CD4-positive, CD25-positive, alpha-beta regulatory T cell (primary cell): ENCODE measurements at places on chromosomes 12 and 14.

- no peak for DNase-seq
These were observed 35.9 kb downstream of the ACADS start for GRCh38 chr12:120761519-120761934.

DNA sequence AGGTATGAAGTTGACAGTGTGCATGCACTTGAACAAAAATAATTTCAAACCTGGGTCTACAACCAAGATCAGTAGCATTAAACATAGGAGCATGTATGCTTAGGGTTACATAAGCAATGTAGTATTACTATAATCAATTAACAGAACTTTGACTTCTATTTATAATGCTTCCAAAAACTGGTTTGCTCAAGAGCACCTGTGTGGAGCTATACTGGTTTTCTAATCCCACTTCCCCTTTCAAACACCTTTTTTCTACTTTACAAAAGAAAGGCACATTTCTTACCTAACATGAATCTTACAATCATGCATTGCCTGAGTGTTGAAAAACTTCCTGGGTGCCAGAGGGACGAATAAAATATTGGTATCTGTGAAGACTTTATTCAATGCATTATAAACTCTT, 72.7 kb downstream of the EFCAB11 start:
- DNase-seq = no peak

GRCh38 chr12:124167141-124167540, 127.8 kb upstream of the RFLNA start:
- DNase-seq = no peak

DNA sequence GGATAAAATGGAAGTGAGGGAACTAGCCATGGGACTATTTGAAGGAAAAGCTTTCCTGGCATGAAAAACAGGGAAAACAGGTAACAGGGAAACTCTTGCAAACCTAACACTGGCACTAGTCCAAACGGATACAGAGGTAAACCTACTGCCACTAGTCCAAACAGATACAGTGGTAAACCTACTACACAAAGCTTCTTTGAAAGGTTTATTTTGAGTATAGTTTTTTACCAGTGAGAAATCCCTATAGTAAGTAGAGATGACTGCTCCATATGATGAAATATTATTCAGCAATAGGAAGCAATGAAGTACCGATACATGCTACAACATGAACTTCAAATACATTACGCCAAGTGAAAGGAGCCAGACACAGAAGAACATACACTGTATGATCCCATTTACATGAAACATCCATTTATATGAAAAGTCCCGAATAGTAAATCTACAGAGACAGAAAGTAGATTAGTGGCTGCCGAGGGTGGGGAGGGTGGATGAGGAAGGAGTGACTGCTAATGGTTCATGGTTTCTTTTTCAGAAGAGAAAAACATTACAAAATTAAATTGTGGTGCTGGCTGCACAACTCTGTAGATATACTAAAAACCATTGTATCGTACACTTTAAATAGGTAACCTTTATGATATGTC, 25.5 kb downstream of the SPTLC2 start:
- no peak for DNase-seq

- DNase-seq = no peak
These were observed 166.2 kb downstream of the ADGRD1 start for GRCh38 chr12:131119936-131120335.

DNA sequence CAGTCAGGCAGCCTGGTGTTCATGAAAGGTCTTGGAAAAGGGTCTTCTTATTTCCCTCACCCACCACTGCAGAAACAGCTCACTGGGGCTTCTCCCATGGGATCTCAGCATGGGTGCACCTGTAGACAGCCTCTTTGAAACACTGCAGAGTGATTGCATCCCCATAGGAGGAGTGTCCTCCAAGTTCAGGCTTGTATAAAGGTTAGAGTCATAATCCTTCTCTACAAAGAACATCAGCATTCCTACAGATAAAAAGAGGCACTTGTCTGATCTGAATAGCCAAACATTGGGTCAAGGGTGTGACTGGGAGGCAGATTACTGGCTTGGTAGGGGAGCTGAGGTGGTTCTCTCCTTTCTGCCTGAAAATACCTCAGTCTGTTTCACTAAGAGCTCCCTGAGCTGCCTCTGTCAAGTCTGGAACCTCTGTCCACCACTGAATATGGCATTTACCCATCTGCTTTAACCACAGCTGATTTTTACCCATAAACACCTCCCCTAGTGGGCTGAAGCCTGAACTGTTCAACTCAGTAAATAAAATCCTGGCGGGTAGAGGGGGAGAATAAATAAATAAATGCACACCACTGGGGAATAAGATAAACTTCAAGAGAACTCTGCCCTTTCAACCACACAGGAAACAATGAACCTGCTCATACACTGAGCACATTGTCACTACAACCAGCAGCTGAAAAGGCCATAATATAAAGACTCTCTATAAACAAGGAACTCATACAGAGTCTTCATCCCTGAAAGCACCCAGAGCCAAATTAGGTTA, 120.7 kb upstream of the SCAF11 start:
- DNase-seq = no peak

DNA sequence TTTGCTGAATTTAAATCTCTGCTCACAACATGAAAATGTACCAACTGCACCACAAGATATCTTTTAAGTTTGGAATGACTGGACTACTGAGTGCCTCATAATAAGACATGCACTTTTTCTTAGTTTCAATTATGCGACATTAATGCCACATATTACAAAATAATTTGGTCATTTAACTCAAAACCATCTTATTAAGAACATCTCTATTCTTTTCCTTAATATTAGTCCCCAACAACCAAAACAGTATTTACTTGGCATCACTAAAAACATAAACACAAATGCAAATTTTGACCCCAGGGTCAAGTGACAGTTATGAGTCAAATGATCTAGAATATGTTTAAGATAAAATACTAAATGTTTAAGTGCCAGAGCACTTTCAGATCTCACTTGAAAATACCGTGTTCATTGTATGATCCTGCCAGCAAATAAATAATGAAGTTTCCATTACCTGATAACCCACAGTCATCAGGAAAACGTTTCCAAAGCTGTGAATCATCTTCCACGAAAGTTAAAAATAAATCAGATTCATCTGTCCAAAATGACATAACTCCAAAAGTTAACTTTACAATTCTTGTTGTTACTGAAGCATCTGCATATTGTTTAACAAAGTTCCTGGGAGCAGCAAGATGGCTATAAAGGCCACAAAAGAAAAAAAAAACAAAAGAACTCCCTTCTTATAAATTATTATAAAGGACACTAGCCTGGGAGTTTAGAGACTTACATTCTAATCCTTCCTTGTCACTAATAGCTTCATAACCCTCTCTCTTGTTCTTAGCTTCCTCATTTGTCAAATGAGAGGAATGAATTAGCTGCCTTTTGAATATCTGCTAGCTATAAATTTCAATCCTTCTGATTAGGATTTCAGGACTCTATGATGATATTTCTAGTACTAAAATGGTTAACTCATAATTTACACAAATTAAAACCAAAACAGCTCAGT, 30.5 kb upstream of the AP4S1 start:
- DNase-seq = no peak

DNA sequence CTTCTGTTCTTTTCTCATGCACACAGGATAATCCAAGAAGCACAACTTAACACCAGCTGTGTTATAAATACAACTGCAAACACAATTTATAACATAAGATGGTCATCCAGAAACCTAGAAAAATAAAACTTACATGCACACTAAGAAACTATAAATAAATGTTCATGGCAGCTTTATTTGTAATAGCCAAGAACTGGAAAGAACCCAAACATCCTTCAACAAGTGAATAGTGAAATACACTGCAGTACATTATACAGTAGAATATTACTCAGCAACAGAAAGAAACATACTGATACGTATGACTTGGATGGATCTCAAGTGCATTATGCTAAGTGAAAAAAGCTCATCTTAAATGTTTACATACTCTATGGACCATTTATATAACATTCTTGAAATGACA, 132.7 kb downstream of the SPTSSA start:
- DNase-seq = no peak

DNA sequence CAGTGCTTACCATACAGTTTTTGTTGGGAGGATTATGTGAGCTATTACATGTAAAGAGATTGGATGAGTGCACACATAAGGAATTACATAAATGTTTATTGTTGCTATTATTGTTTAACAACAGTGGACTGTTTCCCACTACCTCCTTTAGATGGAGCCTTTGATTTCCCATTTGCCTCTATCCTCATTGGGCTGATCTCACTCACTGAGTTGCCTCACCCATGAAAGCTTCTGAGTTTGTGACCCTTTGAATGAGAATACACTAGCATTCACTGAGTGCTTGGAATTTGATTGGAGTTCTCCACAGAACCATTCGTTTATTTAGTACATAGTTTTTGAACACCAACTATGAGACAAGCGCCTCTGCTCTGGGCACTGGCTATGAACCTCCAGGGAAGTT, 121.0 kb downstream of the HELB start:
- DNase-seq = no peak

DNA sequence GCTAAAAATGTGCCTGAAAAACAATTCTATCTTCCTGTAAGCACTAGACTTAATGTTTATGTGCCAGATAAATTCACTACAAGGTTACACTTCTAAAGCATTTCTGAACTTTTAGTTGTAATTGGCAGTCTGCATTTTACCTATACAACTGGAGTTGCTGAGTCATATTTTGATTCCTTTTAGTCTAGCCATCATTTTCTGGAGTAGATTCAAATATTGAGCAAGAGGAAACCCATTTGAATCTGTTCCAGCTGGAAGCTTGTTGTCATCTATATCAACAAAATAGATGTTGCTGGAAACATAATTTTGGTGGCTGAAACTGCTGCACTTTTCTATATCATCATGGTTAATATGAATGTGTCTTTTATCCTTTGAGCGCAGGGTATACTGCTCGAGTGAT, 122.2 kb upstream of the CCDC175 start:
- no peak for DNase-seq

GRCh38 chr14:98144964-98145363, 1127.0 kb downstream of the BCL11B start:
- no peak for DNase-seq

- DNase-seq = no peak
These were observed 45.7 kb upstream of the ITPR2 start for GRCh38 chr12:26878661-26879119.

GRCh38 chr12:92234533-92234932, 88.9 kb upstream of the BTG1 start:
- no peak for DNase-seq

DNA sequence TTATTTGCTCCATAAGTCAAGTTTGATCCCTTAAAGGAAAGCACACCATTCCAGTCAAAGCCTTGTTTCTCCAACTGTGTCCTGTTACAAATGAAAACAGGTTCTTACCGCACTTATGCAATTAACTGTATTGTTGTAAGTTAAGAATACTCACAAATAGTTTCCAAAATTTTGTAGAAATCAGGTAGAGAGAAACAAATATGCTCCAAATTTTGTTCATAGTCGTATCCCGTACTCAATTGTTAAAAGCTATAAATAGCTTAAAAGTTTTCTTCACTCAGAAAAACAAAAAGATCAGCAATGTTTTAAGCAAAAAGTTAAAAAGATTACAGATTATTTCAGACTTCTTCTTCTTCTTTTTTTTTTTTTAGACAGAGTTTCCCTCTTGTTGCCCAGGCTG, 4.0 kb upstream of the AACS start:
- no peak for DNase-seq

- DNase-seq = no peak
These were observed 38.3 kb downstream of the SLC6A15 start for GRCh38 chr12:84874125-84874824.

GRCh38 chr14:74908861-74909341, 14.2 kb downstream of the RPS6KL1 start:
- no peak for DNase-seq

DNA sequence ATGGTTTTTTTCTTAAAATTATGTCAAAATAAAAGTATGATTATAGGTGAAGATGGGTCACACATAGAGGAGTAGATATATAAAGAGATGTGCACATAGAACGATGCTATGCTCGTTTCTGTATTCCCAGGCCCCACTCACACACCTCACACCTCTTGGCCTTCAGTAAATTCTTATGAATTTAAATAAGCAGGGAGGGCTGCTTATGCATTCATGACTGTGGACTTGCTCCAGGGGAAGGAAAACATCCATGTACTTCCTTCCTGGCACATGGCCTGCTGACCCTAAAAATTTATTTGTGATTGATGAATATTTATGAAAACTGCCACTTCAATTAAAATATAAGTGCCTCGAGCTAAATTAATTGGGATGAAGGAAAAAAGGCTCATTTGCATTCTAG, 1306.7 kb upstream of the TMEM132C start:
- no peak for DNase-seq

DNA sequence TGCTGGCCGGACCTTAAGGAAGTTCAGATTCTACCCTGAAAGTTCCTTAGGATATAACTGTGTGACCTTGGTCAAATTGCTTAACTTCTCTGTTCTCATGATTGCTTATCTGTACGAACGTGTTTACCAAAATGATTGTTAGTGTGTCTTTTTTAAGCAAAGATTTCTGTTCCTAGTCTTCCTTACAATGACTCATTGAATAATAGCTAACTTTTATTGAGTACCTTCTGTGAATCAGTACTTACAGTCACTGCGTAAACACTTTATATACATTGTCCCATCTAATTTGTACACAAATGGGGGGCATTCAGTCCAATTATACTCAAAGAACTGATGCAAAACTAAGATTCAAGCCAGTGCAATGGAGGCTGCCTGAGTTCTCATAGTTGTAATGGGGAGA, 4.2 kb upstream of the TMEM30B start:
- no peak for DNase-seq

- DNase-seq = no peak
These were observed 87.9 kb upstream of the HSPB8 start for GRCh38 chr12:119090865-119091264.

DNA sequence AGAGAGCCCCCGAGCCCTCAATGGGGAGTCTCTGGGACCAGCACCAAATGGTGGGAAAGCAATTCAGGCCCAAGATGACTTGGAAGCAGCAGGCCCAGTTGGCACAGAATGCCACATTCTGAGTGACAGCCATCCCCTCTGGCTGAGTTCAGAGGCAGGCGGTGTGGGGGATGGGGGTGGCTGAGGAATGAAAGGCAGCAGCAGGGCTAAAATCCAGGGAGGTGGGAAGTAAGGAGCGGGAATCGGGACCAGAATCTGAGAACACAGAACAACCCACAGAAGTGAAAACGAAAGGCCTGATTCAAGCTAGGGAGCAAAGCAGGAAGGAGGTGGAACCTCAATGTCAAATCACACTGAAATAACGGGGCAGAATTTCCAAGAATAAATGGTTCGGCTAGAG, 171.2 kb downstream of the CALM1 start:
- DNase-seq = no peak

DNA sequence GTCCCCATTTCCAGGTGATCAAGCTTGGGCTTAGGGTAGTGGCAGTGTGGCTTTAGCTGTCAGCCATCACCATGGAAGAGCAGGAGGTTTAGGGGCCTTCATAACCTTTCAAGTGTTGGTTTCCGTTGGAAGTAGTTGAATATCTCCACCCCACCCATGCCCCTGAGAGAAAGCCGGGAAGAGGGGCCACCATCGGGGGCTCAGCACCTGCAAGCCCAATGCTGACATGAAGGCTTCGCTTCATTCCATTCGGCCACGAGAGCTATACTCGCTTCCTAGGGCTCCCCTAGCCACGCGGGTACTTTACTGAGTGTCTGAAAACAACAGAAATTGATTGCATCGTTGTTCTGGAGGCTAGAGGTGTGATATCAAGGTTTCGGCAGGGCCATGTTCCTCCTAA, 234.8 kb downstream of the ZFP36L1 start:
- no peak for DNase-seq
